ENCODE measurements at places on chromosomes 3 and 15. TPM values are rescaled to one million over a fixed set of nuclear protein-coding genes. Genes with fewer than 3 reads are reported as not detected.

Gene PLAAT1
- total RNA-seq = not detected

Gene C3orf80
- 2.3 TPM for total RNA-seq

Gene TEX55
- 0.03 TPM for total RNA-seq

Gene C3orf85
- not detected for total RNA-seq

Gene CMTM8
- total RNA-seq = 10.5 TPM

Gene ANKRD34C
- total RNA-seq = not detected

Gene GRK7
- total RNA-seq = not detected

Gene TMCO5A
- total RNA-seq = not detected

Gene KCNH8
- total RNA-seq = not detected

Gene COL6A5
- total RNA-seq = not detected

Gene SOX14
- not detected for total RNA-seq

Gene PSTPIP1
- not detected for total RNA-seq

Gene TEX264
- 68.1 TPM for total RNA-seq

Gene PFKFB4
- 14.0 TPM for total RNA-seq

Gene DLEC1
- 0.06 TPM for total RNA-seq

Gene CFAP100
- not detected for total RNA-seq

Gene CSTA
- 0.95 TPM for total RNA-seq

Gene XYLB
- total RNA-seq = 4.3 TPM

Gene FAM43A
- 3.8 TPM for total RNA-seq

Gene RBPMS2
- total RNA-seq = 8.9 TPM

Gene FAN1
- total RNA-seq = 12.5 TPM

Gene ISLR
- total RNA-seq = 0.39 TPM

Gene IGSF10
- total RNA-seq = 0.78 TPM

All from A549 treated with CpdA at 1 μM for 4 hours (cell line).